ENCODE measurements at places on chromosomes 3 and 15. TPM values are rescaled to one million over a fixed set of nuclear protein-coding genes. Genes with fewer than 3 reads are reported as not detected.

The ITPR1 gene
- total RNA-seq: 2.8 TPM

The CLRN1 gene
- total RNA-seq: 0.32 TPM

The C3orf20 gene
- not detected for total RNA-seq

The MAGEL2 gene
- 0.24 TPM for total RNA-seq

The DUOXA2 gene
- total RNA-seq: not detected

The CCR9 gene
- total RNA-seq: not detected

All from hair follicle dermal papilla cell (primary cell).